Left lung (tissue), 14 donors: ENCODE measurements at places on chromosomes 7 and 10.
A peak's percentile ranks its signal among the peaks of the same experiment; 100 is the strongest.

GRCh38 chr10:30750971-30751677 lies 121.6 kb upstream of the LYZL2 start:
- no peak for DNase-seq

GRCh38 chr10:3765146-3765545 lies 19.9 kb downstream of the KLF6 start:
- no peak for DNase-seq

GRCh38 chr10:49365675-49366415 lies 30.0 kb downstream of the DRGX start:
- no peak for DNase-seq

DNA sequence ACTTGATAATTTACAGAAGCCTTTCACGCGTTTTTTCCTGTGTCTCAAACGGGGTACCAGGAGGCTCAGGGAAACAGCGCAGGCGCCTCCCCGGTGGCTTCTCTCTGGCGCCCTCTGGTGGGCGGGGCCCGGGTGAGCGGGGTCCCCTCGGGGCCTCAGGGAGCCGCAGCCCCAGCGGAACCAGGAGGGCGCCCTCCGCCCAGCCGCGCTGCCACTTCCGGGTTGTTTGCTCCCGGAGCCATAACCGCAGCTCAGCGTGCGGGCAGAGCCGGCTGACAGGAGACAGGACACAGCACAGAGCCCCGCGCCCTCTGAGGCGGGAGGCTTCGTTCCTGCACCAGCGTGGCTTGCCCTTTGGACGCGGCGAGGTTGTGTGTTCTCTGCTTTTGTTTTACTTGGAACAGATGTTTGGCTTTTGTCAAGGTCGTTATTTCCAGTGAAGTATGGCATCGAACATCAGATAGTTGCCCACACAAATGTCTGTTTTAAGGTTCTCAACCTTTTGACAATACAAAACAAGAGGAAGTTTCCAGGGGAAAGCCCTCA lies 6.9 kb upstream of the CYP2E1 start:
- peak; percentile 80 for DNase-seq

DNA sequence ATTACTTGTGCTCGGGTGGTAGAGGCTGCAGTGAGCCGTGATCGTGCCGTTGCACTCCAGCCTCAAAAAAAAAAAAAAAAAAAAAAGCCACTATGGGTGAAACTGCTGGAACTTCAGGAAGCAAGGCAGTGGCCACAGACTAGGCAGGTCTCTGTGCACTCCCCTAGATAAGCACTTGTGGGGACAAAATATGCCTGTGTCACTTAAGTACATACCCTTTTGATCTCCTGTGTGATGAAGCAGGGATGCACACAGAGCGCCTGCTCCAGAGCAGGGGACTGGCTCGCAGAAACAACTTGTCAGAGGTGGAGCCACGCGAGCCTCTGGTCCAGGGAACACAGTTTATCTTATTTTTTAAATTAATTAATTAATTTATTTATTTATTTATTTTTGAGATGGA lies 42.9 kb upstream of the PSAP start:
- DNase-seq: no peak

- no peak for DNase-seq
Measured at GRCh38 chr10:114208351-114208750, 29.2 kb downstream of the TDRD1 start.

GRCh38 chr7:120867932-120868331 lies 10.0 kb upstream of the TSPAN12 start:
- no peak for DNase-seq

- no peak for DNase-seq
Measured at GRCh38 chr7:140670343-140670935, 2.3 kb upstream of the ADCK2 start.

DNA sequence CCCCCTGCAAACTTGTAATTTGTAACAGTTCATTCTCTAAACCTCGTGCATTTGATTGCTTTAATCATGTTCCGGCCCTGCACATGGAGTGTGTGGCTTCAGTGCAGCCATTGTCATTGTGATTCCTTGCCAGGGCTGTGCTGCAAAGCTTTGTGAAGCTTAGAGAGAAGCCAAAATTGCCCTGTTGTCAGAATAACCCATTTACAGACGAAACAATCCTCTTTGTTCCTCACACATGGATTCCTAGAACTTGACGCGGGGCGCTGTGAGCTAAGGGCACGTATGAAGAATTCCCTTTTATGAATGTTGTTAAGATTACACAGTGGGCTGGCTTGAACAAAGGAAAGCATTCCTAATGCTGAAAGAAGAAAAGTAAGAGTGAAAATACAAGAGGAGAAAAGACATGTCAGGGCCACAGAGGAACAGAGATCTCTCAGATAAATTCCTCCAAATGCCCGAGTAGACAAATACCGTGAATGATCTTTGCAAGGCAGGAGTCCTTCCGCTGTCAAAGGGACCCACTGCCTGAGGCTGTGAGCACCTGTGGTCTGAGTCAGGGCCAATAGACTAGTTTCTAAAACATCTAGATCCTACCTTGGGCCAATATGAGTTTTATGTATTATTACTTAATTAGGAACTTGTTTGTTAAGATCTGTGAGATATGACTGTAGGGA lies 205.4 kb upstream of the C7orf33 start:
- no peak for DNase-seq

DNA sequence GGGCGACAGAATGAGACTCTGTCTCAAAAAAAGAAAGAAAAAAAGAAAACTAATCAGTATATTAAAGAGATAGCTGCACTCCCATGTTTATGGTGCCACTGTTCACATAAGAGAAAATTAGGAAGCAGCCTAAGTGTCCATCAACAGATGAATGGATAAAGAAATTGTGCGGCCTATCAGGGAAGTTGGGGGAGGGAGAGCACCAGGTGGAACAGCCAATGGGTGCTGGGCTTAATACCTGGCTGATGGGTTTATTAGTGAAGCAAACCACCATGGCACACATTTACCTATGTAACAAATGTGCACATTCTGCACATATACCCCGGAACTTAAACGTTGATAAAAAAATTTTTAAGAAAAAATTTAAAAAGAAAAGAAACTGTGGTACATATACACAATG lies 9.0 kb upstream of the PRRT4 start:
- no peak for DNase-seq

DNA sequence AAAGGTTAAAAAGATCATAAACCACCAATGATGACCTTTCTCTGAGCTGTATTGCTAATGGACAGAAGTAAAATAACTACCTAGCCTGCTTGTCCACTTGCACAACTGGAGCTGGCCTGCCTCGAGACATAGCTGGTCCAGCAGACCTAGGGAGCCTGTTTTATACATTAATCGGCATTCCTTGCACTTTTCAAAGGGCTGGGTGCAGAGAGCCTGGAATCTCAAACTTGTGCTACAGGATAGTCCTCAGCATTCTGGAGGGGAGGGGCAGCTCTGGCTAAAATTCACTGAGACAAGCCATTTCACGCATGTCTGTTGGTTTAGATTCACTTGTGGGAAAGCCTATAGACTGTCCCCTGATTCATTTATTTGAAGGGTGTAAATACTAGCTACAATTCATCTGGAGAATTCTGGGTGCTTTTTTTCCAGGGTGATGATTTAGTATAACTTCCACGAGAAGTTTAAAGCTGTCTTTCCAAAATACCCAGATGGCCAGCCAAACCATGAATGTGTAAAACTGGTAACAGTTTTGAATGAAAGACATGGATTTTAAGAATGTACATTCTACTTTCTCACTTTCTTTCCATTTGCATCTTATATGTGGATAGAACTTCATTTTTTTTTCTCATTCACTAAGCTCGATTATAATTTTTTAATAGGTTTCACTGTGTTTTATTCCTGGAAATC lies 389.4 kb downstream of the KCNMA1 start:
- DNase-seq: no peak

DNA sequence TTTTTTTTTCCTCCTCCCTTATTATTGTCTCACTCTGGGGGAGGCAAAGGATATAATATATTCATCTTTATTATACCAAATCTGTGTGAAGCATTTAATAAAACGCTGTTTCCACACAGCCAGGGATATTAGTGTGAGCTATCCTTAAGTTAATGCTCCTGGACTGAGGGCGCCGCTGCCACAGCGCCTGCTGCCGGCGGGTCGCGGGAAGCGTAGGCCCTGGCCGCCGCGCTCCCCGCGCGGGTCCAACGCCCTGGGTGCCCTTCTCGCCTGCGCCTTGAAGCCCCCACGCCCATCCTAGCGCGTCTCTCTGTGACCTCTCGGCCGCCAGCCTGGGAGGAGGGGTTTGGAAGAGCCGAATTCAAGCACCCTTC lies 9.5 kb upstream of the LBX1 start:
- DNase-seq: no peak

GRCh38 chr10:118950190-118950680 lies 79.3 kb upstream of the NANOS1 start:
- no peak for DNase-seq

DNA sequence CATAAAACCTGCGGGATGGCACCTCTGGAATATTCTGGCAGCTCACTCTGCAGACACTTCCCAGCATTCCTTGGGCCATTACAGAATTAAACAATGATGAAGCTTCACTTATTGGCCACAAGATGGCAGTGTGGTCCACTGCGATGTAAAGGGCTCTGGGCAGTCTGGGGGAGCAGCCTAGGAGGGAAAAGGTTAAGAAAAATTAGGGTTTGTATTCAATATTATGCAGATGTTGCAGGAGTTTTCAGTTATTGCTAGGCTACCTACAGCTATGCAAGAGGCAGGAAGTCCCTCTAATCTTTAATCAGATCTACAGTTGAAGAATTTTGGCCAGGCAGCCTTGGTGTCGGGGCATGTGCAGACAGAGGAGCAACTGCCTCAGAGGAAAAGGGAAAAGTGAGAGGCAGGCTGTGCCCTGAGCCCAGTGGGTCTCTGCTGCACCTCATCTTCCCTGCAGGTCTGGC lies 233.2 kb upstream of the PRSS1 start:
- peak; percentile 51 for DNase-seq

GRCh38 chr7:2080060-2080387 lies 152.7 kb downstream of the MAD1L1 start:
- no peak for DNase-seq

- DNase-seq: no peak
Measured at GRCh38 chr7:47549916-47550315, 32.0 kb downstream of the TNS3 start.

GRCh38 chr7:105367458-105367857 lies 21.3 kb downstream of the SRPK2 start:
- no peak for DNase-seq

GRCh38 chr7:19327018-19327417 lies 181.8 kb upstream of the FERD3L start:
- DNase-seq: no peak

- no peak for DNase-seq
Measured at GRCh38 chr7:114243646-114244045, 171.0 kb upstream of the FOXP2 start.

DNA sequence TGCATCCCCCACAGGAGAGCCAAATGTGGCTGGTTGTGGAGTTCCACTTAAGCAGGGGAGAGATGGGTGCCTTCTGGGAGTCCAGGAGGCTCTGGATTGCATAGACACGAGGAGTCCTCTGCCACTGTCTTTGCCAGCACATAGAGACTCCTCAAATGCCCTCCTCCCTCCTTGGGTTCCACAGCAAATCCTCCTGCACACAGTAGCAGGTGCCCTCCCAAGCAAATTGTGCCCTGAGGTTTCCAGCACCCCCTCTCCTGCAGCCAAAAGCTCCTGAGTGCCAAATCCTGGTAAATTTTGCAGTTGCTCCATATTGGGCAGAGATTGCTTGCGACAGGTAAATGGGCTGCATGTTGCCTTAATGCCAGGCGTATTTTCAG lies 5.8 kb downstream of the EVX1 start:
- DNase-seq: no peak

- no peak for DNase-seq
Measured at GRCh38 chr10:131207584-131208532, 103.7 kb downstream of the TCERG1L start.

DNA sequence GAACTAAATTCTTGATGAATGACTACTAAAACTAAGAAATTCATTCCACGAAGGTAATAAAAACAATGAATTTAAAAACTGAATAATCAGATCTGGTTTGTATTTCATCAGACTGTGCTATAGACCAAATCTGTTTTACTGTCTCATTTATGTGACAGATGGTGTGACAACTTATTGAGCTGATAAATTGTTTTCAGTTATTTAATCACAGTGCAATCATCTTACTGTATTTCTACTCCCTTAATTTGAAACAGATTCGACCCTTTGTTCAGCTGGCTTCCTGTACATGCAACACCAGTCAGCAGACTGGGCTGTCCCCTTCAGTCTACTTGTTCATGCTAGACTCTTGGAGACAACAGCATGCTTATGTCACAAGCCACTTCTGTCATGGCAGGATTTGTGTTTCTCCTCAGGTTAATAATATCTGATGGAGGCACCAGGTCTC lies 150.9 kb downstream of the MBL2 start:
- DNase-seq: no peak

DNA sequence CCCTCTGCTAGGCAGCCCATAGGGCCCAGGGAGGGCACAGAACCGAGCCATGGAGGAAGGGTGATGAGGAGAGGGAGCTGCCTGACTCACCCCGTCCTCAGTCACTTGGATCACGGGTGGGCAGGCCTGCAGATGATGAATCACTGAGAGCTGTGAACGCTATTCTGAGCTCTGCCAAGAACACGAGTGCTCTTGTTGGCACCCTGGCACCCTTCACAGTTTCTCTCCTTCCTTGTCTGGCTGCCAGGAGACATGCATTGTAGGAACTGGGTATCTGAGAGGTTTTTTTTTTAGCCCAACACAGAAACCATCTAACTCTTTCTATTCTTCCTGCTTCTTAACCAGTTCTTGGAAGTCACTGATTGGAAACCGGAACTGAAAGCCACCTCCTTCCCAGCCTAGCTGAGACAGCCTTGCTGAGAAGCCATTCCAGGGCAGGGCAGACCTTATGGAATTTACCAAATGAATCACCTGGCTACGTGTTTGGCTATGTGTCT lies 82.1 kb downstream of the SLC37A3 start:
- peak; percentile 88 for DNase-seq

- no peak for DNase-seq
Measured at GRCh38 chr10:112383325-112383724, 9.4 kb downstream of the ACSL5 start.

DNA sequence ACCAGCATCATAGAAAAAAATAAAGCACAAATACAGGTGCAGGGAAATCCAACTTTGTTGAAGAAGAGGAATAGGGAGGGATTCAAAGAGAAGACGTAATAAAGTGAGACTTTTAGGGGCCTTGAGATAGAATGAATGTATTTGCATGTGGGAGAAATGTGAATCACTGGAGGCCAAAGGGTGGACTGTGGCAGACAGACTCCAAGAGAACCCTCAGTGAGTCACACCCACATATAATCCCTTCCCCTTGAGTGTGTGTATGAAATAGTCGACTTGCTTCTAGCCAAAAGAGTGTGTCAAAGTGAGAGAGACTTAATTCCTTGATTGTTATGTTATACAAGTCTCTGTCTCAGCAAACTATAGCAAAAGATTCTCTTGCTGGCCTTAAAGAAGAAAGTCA lies 101.3 kb upstream of the GHITM start:
- DNase-seq: no peak

DNA sequence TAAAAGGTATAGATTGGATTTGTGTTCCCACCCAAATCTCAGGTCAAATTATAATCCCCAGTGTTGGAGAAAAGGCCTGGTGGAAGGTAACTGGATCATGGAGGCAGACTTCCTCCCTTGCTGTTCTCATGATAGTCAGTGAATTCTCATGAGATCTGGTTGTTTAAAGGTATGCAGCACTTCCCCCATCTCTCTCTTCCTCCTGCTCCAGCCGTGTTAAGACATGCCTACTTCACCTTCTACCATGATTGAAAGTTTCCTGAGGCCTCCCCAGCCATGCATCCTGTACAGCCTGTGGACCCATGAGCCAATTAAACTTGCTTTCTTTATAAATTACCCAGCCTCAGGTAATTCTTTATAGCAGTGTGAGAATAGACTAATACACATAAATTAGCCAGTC lies 39.1 kb downstream of the HTR7 start:
- no peak for DNase-seq
